D341Med (cell line): ENCODE measurements at places on chromosomes 12 and 14.

DNA sequence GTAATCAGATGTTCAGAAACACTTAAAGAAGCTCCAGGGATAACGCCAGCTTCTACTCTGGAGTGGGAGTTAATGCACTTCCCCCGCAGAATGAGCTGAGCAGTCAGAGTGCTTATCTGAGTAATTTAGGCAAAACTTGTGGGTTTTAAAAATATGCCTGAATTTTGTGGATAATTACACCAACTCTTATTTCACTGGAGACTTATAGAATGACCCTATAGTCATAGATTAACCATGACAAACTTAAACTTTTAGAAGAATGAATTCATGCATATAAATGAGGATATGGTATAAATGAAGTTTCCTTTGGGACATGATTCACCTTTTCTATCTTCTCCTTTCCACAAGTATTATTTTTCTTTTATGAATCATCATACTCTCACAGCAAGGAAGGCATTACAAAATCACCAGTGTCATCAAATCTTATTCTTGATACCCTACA is 241.1 kb upstream of the FBXO33 start:
- DNase-seq, result no peak

GRCh38 chr14:74612350-74613021 is 449 bp upstream of the LTBP2 start:
- DNase-seq, result peak; percentile 97

DNA sequence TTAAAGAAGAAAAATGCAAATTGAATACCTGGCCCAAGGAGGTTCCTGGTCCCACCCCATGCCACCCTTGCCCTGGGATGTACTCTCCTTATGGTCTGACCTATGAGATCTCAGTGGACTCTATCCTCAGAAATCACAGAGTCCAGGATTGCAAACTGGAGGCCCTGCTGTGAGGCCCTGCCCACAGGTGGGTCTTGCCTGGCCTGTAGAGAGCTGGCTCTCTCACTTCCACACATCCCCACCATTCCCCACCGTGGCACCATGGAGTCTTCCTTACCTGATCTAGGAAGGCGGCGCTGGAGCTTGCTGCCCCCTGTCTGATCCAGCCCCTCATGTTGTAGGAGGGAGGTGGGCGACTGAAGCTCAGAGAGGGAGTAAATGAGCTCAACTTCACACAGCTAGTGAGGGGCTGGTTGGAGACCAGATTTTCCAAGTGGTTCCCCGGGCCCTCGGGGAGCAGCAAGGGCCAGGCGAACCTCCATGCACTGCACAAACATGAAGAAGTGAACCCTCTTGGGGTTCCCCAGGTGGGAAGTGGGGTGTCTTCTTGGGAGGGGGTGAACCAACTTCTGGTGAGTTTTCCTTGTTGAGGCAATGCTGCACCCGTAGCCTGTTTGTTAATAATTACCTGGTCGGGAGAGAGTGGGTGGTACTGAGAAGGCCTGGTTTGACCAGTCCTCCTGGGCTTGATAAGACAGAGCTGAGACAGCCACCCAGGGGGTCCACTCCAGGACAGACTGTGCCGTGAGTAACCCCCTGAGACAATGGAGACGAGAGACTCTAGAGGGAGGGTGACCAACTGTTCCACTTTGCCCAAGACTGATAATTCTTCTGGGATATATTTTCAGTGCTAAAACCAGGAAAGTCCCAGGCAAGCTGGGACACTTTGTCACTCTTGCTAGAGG is at the start of gene SERPINA4:
TSS of gene SERPINA4 (plus strand) at position 692 of the 905 bp plus-strand sequence. CDS start 2,041 bp downstream, outside the sequence.
- no peak for DNase-seq

- no peak for DNase-seq
Measured at GRCh38 chr14:31726337-31726736, 165.1 kb downstream of the NUBPL start.

DNA sequence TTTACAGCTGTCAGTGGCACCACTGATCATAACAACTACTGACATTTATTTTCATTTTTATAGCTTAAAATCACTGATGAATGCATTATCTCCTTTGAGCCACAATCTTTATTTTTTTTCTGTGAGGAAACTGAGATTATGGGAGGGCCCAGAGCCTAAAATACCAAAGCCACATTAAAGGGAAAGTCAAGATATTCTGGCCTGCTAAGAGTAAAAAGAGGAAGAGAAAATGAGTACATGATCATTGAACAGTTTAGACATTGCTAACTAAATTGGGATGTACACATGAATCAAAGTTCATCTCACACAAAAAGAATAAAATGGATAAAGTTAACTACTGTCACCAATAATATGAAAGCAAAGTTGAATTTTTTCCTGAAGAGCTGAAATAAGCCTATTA is 170.5 kb upstream of the GARIN2 start:
- no peak for DNase-seq

- peak; percentile 69 for DNase-seq
Measured at GRCh38 chr12:109524466-109525278, 47.2 kb downstream of the UBE3B start.

- DNase-seq, result no peak
Measured at GRCh38 chr12:66242311-66242710, 53.3 kb downstream of the IRAK3 start.

DNA sequence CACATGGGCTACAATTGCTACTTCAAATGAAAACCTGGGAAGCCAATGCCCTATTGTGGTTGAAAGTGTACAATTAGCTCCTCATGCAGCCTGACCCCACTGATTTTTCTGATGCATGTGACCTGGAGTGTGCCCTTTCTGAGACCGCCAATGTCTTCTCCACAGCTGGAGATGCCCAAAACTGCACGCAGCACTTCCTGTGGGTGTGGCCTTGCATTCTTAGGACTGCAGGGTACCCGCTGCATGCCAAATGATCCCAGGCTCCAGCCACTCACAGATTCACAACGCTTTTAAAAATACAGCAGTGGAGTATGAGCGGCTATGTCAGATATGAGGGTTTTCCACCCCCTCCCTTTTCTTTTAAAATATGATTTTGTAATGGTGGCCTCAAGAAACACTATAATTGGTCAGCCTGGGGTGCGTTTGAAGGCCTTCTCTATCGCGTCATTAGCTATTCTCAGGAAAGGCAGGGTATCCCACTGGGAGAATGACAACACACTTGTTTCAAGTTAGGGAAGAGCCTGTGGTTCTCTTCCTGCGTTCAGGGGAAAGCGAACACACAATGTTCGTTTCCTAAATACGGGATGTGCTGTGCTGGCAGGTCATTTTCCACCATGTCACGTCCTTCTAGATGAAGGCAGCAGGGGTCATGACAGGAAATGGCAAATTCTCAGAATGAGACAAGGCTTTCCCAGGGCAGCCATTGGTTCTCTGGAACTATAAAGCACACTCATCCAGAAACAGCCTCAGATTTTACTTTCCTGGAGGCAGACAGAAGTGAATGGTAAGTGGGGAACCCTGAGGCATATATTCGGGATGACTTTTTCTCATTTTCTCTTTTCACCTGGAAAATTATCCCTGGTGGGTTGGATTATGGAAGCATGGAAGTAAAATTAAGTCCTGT is at the start of gene APOLD1:
TSS of gene APOLD1 (plus strand) at position 749 of the 904 bp plus-strand sequence. CDS start at position 782, 33 bp downstream.
- no peak for DNase-seq

GRCh38 chr14:94382716-94383596 is 5.4 kb downstream of the SERPINA1 start:
- DNase-seq, result no peak

DNA sequence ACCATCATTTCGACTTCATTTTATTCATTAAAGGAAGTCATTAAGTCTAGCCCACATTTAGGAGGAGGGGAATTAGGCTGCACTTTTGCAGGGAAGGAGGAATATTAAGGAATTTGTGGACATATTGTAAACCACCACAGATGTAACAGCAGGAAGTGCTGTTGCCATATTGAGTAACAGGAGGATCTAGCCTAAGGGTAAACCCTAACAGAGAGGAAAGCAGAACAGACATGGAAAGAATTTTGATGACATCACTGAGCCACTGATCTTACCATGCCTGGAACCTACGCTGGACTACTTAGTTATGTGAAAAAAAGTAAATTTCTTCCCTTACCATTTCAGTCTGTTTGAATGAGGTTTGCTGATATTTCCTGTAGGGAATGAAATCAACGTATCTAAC is 100.7 kb upstream of the ATF7IP start:
- DNase-seq, result no peak

DNA sequence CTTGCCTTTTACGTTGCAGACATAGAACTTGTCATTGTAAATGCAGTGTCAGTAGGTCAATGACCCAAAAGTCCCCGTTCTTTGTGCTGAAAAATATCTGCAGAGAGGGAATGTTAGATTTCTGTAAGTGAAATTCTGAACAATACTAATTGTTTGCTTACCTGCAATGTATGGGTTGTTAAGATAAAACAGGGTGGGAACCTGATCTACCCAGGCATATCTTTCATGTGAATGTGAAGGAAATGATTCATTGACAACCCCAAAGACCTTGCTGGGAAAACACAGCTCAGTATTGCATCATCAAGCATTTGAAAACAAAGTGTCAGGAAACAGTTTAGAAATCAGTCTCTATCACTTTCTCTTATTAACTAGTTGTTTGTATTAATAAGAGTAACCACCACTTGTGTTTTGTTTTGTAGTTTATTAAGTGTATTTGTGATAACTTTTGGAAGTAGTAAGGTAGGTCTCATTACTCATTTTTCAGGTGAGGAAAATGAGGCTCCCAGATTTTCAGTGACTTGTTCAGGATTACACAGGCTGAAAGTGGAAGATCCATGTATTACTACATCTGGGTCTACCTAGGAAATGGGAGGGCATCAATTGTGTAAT is 57.9 kb upstream of the SLC38A2 start:
- DNase-seq, result no peak

DNA sequence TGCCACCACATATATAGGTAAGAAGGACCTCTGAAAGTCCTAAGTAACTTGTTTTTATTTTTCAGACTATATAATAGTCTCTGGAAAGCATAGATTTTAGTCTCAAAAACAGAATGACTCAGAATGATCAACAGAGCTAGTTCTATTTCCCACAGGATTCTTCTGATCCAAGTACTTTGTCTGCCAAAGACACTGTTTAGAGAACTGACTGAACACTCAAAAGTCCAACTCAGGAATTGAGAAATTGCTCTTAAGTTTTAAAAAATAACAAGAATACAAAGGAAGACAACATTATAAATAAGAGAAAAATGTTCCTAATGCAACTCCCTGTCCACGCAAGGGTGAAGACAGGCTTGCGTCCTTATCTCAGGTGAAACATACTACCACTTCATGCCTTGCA is 29.0 kb downstream of the LGMN start:
- no peak for DNase-seq

GRCh38 chr12:123906711-123907420 is 65.8 kb downstream of the CCDC92 start:
- DNase-seq, result peak; percentile 58

GRCh38 chr14:68814539-68815297 is 21.9 kb upstream of the ZFP36L1 start:
- DNase-seq, result no peak
